ENCODE measurements at places on chromosomes 5 and 9.
A peak's percentile ranks its signal among the peaks of the same experiment; 100 is the strongest.

- DNase-seq = peak; percentile 37
These were observed 10.2 kb downstream of the HAND1 start for GRCh38 chr5:154467655-154468354.

DNA sequence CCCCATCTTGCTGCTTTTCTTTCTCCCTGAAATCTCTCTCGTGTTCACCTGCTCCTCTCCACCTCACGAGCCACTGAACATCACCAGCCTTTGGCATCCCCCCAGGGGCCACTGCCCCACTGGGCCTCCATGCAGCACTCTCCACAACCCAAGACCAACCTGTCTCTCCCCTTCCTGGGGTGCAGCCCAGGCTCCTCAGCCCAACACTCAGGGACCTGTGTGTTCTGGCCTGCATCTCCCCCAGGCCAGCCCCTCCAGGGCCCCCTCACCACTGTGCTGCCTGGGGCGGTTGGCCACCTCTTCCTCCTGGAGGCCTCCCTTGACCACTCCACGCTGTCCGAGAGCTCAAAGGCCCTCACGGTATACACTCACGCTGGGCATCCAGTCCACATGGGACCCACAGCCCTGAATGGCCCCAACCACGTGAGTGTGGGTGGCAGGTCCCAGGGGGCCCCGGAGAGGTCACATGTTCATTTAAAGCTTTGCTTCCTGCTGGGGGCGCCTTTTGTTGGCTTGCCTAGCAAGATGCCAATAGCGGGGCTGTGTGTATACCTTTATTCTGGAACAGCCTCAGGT, 453 bp upstream of the DOK3 start:
- DNase-seq = no peak

- DNase-seq = no peak
These were observed 181.3 kb upstream of the IL12B start for GRCh38 chr5:159511570-159511969.

- DNase-seq = no peak
These were observed 141.6 kb upstream of the ZNF608 start for GRCh38 chr5:124888050-124888506.

DNA sequence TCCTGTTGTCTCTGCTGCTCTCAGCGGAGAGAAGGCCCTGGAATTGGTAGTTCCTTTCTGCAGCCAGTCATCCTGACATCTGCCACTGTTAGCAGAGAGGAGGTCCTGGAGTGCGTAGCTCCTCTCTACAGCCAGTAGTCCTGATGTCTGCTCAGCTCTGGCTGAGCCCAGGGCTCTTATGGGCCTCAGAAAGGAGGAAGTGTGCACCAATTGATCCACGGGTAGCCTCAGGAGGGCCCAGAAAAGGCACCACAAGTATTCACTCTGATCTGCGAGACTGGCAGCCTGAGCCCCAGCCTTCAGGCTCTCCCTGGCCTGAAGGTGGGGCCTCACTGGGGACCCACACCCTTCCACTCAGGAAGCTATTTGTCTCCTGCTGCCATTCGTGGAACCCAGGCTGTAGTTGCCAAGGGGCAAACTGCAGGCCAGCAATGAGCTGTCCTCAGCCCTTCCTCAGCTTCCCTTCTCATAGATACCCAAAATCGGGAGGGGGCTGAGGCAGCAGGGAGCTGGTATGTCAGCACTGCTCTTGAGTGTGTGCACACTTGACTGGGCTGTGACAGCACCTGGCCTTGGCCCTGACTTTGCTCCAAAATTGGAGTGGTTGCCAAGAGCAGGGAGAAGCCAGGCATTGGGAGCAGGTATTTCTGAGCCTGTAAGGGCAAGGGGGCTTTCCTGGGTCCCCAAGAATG, 1049.5 kb upstream of the ACO1 start:
- no peak for DNase-seq

DNA sequence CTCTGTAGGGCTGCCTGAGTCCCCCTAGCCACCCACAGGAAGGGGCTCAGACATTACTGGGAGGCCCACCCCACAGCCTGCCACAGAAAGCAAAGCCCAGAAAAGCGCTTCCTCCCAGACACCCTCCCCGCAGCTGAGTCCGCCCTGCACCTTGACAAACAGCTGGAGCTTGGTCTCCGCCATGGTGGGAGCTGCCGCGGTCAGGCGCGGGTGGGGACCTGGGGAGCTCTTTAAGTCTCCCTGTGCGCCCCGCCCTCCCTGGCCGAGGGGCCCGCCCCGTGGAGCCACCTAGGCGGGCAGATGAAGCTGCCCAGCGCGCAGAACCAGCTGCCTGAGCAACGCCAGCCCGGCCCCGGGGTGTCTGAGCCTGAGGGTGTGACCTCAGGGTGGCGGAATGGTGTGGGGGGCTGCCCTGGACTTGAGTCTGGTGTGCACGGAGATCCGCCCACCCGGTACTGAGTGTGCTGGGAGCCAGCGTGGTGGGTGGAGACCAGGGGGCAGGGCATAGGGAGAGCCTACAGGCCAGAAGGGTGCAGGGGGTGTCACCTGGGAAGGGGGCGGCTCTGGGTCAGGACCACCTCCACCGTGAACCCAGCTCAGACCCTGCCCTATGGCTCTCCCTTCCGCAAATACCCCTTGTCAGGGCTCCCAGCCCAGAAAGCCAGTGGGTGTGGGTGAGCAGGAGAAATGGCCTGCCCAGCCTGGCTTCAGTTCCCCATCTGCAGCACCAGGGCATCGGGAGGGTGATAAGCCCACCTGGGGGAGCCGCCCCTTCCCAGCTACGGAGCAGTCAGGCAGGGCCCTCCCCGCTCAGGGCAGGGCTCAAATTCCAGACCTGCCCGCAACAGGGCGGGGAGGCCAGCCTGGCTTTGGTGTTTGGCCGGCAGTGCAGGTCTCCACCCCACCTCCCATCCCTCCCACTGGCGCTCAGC, at the start of gene CLIC3:
CLIC3 (minus strand) TSS at position 208 of the 932 bp plus-strand sequence; CDS start at position 183, 25 bp downstream.
- no peak for DNase-seq

DNA sequence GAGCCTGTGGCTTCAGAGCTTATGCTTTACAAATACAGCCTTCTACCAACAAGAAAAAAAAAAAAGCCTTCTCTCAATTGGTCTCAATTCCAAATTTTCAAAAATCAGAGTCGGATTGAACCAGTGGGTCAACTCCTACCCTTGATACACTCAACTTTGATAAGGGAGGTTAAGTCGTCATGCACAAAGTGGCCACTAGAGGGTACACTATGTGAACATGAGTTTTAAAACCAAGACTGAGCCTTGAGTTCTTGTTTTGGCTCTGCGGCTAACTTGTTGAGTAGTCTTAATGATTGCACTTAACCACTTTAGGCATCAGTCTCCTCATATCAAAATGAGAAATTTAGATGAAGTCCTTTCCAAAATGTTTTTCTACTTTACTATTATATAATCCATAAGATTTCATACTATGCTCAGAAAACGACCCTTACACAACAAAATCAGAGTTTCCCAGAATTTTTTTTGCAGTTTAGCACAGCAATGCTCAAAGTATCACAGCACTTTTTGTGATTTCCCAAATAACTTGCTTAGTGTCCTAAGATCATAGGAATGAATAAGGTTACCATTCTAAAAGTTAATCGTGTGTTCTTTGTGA, 92.9 kb upstream of the MTAP start:
- peak; percentile 14 for DNase-seq

GRCh38 chr9:129258124-129258822, 80.2 kb upstream of the IER5L start:
- DNase-seq = peak; percentile 68

DNA sequence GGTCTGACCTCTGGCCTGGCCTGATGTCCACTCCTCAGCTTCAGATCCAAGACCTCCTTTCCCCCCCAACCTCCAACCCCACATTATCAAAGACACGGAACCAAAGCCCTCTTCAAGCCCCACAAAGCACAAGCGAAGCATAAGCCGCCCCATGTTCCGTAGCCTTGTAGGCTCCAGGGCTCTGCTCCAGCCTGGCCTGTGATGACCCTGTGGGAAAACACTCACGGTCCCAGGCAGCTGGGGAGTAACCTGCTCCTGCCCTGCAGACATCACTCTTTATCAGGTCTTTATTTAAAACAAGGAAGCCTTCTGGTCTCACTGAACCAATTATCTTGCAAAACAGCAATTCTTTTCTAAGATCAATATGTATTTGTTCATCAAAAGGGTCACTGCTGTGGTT, 15.4 kb upstream of the WNK2 start:
- no peak for DNase-seq

DNA sequence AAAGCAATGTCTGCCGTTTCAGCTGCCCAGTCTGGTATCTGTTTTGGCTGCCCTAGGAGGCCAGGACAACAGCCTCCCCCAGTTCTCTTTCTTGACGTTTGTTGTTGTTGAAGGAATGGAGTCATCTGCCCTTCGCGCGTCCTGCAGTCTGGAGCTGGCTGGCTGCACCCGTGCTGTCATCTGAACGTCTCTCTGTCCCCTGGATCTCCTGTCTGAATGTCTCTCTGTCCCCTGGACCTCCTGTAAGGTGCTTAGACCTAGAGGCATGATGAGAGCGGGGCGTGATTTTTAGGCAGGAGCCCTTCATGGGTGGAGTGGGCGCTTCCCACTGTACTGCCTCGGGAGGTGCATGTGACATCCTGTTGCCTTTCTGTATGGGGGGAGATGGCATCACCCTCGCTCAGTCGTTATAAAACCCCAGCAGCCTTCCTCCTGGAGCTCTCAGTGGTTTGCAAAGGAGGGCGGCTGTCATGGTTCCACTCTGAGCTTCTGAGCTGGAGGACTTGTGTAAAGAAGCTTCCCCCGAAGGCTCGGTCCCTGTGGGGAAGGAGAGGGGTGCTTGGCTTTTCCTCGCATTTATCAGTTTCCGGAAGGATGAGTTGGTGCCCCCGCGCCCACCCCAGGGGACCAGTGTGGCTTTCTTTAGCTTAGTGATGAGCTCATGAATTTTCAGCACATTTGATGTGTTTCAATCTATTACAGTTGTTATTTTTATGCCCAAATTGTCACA, 49.8 kb upstream of the OLFM1 start:
- DNase-seq = no peak

DNA sequence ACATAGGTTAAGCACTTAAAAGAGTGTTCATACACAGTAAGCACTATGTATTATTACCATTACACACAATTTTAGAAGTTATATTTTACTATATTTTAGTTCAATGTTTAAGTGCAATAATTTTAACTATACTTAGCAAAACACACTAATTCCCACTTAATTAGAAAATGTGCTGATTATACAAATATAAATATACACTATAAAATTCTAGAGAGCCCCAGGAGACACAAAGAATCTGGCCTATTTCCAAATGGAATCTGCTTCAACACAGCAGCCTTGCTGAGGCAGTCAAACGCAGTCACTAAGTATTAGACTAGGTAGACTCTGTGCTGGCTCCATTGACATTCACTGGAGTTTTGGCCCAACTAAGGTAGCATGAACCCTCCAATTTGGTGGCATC, 160.9 kb downstream of the CETN3 start:
- DNase-seq = no peak

DNA sequence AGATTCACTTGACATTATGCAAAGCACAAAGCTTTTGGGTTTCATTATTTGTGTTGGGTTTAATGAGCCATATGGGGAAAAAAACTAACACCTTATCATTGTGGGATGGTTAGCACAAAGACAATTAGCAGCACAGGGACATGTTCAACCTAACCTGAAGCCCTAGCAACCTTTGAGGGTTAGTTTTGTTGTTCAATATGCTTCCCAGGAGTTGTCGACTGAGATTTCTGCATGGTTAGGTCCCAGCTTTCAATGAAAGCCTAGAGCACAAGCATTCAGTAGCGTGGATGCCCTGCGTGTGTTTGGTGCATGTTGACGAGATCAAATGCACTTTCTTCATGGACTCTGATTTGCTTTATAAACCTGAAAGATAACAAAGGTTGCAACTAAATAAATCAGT, 565.2 kb upstream of the TLE4 start:
- DNase-seq = no peak

DNA sequence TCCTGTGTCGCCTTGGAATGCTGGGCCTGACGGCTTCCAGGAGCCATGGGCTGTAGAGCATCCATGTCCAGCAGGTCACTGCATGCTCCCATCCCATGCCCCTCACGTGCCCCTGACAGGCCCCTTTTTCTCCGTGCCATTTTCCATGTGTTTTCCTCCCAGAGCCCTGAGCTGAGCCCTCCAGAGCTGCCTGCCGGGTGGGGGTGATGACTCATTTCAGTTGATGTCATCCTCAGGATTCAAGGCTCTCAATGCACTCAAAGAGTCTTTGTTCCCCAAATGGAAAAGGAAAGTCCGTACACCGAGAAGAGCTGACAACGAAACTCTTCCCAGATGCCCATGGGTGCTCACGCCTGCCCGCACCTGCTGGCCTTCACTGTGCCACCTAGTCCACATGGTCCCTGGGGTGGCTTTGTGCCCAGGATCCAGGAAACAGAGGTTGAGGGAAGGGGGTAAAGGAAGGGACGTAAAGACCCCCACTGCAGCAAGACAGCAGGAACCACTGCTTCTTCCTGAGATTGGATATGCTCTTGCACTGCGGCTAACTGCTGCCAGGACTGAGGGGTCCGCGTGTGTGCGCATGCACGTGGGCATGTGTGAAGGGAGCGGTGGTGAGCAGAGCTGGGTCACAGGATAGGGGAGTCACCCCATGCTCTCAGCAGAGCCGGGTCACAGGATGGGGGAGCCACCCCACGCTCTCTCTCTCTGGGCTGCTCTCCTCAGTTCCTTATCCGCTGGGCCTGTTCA, 27.6 kb downstream of the COL15A1 start:
- DNase-seq = no peak

DNA sequence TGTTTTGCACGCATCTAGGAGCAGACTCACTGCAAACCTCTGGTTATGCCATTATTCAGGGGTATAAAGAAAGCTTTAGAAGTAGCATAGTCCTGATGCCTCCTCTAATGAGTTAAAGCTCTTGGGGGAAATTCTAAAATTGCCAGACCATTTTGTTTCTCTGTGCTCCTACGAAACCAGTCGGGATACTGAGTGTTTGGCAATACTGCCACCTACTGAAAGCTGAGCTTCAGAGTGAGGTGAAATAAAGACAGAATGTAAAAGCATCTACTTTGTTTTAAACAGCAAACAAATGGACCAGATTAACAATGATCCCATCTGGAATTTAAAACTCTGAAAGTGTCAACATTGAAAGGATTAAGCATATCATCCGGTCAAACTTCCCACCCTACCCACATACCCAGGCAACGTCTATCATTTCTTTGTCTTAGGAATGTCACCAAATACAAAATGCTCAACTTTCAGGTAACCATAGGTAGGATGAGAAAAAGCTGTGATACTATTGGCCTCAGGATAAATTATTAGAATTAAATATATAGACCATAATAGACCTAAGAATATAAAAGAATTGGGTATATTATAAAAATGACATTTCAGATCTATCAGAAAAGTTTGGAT, 77.8 kb upstream of the SHISAL2B start:
- peak; percentile 28 for DNase-seq

DNA sequence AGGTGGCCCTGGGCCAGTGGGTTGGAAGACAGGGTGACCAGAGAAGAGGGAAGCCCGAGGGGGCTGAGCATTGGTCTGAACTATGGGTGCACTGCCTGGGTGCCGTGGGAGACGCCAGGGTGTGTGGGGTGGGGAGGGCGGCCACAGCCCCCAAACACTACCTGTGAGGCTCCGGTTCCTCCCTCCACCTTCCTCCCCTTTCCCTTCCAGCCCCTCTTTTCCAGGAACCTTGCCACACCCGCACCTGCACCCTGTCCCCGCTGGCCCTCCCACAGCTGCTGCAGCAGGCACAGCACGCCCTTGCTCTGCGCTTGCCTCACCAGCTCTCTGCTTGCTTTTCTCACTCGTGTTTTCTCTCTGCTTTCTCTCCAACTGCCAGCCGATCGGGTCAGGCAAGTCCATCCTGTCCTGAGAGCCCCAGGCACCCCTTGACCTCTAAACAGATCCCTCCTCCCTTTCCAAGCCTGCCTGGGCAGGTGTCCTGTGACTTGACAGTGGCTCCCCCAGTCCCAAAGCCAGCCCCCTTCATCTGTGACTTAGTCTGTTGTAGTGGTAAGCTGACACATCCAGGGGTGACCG, 193.7 kb downstream of the MSX2 start:
- DNase-seq = no peak
